ENCODE measurements at places on chromosomes 7 and 10.

GRCh38 chr10:101529725-101530553 lies 58.1 kb downstream of the POLL start:
- no peak for DNase-seq

DNA sequence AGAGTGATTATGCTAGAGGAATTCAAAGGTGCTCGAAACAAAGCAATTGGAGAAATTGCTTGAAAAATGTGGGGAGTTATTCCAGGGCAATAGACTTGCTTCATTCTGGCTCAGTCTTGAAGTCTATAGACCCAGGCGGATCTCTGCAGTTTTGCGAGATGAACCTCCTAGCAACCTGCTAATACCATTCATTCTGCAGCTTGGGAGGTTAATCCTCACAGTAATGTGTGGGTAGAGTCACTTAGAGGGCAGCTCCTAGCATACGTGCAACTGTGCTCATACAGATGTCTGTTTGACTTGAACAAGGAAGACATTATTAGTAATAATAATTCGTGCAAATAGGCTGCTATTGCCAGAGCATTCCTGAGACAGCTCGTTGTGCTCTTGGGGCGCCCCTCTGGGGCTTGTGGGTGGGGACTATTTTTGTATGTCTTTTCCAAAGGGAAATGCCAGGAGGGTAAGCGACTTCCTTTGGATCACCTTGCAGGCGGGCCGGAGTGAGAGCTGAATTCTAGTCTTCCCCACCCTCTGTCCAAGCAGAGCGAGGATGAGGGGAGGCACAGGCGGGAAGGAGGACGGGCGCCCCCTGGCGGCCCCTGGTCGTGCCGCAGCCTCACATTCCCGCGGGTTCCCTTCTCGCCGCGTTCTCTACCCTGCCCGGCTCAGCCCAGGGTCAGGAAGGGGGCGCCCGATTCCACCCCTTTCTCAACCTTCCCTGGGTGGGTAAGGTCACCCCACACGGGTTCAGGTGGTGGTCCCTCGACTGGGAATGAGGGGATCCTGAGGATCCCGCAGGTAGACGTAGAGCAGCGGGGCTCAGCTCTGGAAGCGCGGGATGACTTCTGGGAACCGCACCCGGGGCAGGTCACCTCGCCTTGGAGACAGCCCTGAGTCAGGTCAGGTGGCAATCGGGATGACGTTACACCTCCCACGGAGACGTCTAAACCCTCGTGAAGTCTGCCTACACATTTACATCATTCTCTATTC lies 241.5 kb downstream of the PHTF2 start:
- no peak for DNase-seq

DNA sequence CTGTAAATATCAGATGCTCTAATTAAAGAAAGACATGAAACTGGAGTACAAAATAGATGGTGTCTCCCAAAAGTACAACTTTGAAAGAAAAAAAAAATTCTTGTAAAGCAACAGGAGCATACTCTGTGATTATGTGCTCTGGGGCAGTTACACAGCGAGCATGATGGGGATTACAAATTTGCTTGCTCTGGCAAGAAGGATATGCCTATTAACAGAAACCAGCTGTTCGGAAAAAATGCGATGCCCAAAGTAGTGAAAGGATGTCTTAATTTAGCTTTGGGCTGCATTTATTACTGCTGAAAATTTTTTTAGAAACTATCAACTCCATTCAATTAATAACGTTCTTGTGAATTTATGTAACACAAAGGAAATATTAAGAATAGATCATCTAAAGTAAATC lies 256.9 kb upstream of the TPK1 start:
- no peak for DNase-seq

GRCh38 chr10:101935431-101935830 lies 91.8 kb upstream of the KCNIP2 start:
- no peak for DNase-seq
